CD4-positive, alpha-beta T cell treated with Interleukin-1 beta for 1 hour (primary cell): ENCODE measurements at places on chromosomes 1 and 21.
A peak's percentile ranks its signal among the peaks of the same experiment; 100 is the strongest.

DNA sequence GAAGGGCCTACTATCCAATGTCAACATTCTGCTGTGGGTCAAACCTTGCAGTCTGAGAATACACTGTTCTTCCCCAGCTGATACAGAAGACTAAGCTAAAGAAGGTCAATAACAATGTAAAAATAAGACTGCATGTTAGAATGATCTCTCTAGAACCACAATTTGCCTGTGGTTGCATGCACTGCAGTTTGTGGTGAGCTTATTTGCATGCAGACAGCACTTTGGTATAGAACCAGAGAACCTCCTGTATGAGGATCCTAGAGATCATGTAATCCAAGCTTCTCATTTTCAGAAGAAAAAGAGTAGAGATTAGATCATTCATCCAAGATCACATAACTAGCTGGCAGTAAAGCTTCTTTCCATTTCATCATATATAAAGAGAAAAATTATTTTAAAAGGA, 15.8 kb downstream of the SYNJ1 start:
- DNase-seq = peak; percentile 36

DNA sequence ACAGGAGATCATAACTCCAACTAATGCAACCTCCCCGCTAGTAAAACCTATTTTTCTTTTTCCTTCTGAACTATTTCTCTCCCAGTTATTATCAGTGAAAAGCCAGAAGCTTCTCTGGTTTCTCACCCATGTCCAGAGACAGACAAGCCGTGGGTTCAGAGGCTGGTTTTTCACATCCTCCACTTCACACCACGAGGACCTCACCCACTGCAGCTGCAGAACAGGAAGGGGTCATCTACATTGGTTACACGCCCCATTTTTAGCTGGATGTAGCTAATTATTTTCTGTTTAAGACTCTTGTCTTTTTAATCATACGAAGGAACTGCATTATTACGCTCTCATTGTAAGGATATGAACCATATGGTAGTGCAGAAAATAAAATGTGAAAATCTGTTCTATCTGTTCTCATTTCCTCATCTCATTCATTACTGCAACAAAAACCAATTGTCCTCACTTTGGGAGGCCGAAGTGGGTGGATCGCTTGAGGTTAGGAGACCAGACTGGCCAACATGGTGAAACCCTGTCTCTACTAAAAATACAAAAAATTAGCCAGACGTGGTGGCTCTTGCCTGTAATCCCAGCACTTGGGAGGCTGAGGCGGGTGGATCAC, 39.1 kb upstream of the CLDN14 start:
- DNase-seq = no peak

DNA sequence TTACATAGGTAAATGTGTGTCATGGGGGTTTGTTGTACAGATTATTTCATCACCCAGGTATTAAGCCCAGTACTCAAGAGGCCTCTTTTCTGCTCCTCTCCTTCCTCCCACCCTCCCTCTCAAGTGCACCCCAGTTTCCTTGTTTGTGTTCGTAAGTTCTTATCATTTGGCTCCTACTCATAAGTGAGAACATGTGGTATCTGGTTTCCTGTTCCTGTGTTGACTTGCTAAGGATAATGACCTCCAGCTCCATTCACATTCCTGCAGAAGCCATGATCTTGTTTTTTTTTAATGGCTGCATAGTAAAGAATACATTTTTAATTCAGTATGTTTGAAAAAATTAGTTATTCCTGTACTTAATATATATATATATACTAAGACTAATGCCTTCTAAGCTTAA, 107.7 kb downstream of the CLDN17 start:
- no peak for DNase-seq

GRCh38 chr1:17359031-17359430, 13.0 kb upstream of the PADI6 start:
- no peak for DNase-seq

GRCh38 chr1:228868731-228869024, 133.4 kb downstream of the RHOU start:
- no peak for DNase-seq

- no peak for DNase-seq
These were observed 7.7 kb downstream of the C1orf226 start for GRCh38 chr1:162389021-162389818.

DNA sequence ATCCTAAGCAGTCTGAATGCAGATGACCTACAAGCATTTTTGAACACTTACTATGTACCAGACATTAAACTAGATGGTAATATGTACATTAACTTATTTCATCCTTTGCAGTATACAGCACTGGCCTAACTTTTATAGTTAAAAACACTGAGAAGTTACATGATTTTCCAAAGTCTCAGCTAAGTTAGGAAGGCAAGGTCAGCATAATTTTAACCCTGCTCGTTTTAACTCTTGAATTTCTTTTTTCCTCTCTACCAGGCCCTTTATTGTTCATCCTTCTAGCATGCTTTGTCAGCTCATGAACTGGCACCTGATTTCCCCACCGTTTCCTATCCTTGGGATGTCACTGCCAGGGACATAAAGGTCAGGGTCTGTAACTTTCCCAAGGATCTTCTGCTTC, 76.9 kb upstream of the ZC3H11B start:
- no peak for DNase-seq

DNA sequence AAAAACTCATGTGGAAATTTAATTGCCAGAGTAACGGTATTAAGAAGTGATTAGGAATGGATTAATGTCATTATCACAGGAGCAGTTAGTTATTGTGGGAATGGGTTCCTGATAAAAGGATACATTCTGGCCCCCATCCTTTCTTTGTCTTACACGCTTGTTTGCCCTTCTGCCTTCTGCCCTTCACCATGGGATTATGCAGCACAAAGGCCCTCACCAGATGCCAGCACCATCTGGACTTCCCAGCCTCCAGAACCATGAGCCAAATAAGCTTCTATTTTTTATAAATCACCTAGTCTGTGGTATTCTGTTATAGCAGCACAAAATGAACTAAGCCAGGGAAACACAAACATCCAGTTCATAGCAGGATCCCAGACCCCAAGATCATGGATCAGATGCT, 33.9 kb upstream of the POU2F1 start:
- no peak for DNase-seq

- no peak for DNase-seq
These were observed 272.2 kb downstream of the TNR start for GRCh38 chr1:175471039-175471800.

GRCh38 chr1:37549341-37549740, 4.8 kb downstream of the SNIP1 start:
- DNase-seq = no peak

DNA sequence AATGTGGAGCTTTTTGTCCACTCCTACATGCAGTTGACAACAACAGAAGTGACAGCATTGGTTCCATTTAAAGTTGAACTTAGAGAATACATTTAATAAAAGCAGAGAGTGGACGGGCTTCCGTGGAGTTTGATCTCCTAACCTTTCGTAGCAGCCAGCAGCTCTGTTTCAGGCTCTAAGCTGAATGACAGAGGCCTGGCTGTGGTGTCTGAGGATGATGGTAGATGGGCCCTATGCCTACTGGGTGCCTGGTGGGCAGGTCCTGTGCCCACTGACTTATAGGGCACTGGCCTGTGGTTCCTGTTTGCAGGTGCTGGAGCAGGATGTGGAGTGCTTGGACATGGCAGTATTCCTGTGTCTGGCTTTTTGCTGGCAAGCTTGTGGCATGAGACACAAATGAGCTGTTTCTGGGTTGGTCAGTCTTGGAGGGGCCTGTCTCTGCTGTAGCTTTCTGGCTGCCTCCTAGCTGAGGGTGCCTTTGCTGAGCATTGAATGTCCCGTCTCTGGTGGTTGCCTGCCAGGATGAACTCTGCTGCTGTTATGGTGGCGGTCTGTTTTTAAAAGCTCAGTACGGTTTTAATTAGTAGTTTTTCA, 54.6 kb downstream of the PRDM2 start:
- no peak for DNase-seq

DNA sequence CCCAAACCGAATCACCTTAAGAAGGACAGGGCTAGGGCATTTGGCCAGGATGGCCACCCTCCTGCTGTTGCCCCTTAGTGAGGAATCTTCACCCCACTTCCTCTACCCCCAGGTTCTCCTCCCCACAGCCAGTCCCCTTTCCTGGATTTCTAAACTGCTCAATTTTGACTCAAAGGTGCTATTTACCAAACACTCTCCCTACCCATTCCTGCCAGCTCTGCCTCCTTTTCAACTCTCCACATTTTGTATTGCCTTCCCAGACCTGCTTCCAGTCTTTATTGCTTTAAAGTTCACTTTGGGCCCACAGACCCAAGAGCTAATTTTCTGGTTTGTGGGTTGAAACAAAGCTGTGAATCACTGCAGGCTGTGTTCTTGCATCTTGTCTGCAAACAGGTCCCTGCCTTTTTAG, 3.6 kb downstream of the BTG2 start:
- DNase-seq = peak; percentile 64

DNA sequence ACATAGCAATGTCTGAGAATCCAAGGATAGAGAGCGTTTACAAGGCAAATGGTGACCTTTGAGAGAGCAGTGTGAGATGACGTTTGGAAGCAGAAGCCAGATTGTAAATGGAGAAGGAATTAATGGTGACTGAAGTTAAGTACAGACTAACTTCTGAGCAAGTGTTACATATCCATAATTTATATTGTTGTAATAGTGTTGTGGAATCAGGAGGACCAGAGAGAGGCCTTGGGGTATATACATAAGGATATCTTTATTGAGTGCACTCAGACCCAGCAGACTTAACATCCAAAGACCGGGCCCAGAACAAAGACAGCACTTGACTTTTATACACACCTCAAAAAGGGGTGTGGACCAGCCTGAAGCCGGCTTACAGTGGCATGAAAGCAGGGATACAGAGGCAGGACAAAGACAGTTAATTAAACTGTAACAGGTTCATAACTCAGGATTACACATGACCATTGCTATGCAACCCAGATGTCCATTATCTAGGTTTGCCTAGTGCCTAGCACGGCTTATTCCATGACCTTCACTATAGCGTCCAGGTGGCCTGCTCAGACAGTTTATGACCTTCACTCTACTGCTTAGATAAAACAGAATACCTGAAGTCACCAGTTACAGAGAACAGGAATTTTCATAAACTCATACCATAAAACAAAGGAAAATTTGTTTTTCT, 2.7 kb upstream of the MGST3 start:
- no peak for DNase-seq

- no peak for DNase-seq
These were observed 19.7 kb upstream of the RNU1-4 start for GRCh38 chr1:16720351-16721223.

DNA sequence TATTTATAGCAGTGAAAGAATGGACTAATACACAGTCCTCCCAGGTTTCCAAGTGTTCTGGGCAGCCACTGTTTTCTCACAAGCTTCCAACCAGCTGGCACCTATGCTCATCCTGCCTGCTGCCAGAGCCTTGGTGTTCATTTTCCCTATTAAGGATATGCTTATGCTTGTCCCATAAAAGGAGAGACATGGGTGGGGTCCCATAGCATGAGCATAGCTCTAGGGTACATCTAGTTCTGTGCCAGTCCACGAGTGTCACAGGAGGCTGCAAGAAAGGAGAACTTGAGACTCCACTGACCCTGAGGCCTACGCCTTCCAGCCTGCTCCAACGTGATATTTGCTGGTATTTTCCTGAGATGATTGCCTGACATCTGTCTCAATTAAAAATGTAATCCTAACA, 192.4 kb upstream of the PTGFR start:
- DNase-seq = no peak

GRCh38 chr21:35681946-35682345, 378.4 kb downstream of the SETD4 start:
- no peak for DNase-seq

DNA sequence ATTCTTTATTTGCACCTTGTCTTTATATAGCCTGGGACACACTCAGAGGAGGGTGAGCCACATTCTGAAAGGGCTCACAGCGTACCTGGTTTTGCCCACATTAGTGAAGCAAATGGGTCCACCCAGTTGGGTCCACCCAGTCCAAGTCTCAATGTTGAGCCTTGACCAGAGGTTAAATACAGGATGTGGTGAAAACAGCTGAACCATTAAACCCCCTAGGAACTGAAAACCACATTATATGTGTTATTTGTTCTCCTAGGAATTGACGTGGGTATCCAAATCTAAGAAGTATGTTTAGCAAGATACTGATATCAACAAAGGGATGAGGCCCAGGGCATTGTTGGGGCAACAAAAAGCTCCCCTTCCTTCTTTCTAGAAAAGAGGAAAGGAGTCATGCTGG, 83.8 kb downstream of the SETD4 start:
- DNase-seq = no peak
